ENCODE measurements at places on chromosomes 13 and 19.

DNA sequence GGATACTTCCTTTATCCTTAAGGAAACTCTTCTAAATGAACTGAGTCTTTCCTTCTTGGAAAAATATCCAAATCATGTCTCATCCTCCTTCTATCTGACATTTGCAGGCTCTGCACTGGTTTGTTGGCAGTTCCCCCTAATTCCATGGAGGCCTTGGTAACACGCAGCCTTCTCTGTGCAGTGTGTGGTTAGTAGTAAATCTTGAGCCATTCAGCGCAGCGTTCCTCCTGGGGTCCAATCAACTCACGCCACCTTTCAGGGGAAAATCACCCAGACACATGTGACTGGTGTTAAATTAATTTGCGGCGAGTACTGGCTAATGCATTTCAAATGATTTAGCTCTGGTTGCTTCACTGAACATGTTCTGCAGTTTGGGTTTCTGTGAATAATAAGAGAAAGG lies 21.0 kb upstream of the CBY2 start:
- DNase-seq = no peak

DNA sequence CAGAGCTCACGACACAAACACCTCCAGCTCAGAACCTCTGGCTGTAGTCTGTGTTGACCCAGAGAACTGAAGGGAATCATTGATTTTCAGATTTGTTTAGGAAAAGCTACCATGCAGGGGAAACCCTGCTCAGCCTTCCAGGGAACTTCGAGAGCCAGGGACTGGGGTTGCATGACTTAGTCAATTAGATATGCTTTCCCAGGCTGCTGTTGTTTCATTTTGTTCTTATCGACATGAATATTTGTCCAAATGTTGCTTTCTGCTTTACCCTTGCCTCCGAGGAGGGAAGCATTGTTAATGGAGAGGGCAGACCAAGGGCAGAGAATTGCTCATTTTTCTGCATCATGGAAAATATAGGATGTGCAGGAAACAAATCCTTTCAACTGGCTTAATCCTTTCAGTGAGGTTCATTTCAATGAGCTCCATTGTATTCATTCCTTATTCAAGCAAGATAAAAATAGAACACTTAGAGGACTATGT lies 82.5 kb downstream of the KLF5 start:
- peak; percentile 40 for DNase-seq

DNA sequence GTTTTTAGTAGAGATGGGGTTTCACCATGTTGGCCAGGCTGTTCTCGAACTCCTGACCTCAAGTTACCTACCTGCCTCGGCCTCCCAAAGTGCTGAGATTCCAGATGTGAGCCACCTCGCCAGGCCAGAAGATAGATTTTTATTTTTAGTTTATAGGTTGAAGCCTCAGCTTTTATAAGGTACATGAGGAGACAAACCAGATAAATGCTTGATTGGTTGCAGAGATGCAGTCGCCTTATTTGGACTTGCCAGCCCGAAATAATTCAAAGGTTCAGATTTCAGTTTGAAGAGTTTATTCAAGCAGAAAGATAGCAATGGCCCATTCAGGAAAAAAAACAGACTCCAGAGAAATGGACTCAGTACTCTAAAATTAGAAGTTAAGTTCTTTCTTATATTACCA lies 3.1 kb downstream of the ZNF69 start:
- DNase-seq = no peak

DNA sequence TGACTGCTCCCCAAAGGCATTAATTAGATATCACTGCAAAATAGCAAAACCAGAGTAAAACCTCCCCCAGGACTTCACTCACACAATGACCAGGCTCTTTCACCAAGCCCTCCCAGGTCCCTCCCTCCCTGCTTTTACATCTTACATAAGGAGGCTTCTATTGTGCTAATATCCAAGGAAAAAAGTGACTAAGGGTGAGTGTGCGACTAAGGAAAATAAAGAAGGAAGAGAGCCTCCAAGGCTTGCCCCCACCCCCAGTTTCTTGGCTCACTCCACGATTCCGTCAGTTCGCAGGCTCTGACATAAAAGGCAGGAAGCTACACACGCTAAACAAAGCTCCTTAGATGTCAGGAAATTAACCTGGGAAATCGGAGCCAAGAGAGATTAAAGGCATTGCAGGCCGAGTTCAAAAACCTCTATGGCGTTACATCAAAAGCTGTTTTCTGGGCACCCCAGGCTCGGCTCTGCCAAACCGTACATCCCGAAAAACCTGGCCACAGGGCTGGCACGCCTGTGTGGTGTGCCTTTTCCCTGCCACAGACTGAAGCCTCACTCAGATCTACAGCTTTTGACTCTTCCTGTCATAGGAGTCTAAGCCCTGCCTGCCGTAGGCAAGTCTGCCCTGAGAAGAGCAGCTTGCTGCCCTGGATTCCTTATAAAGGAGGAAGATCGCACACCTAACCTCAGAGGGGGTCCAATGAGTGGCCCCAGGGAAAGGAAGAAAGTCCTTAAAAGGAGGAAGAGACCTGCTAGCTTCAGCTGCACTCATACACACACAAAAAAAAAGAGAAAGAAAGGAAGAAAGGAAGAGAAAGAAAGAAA lies 67.0 kb upstream of the SERP2 start:
- DNase-seq = no peak

Data from SJCRH30 (cell line).